AG10803 (cell line): ENCODE measurements at places on chromosomes 13 and 19.

GRCh38 chr13:46296115-46296822, 84.5 kb downstream of the LRRC63 start:
- peak; percentile 99 for DNase-seq

GRCh38 chr19:55959996-55960675, 12.5 kb downstream of the NLRP8 start:
- no peak for DNase-seq

DNA sequence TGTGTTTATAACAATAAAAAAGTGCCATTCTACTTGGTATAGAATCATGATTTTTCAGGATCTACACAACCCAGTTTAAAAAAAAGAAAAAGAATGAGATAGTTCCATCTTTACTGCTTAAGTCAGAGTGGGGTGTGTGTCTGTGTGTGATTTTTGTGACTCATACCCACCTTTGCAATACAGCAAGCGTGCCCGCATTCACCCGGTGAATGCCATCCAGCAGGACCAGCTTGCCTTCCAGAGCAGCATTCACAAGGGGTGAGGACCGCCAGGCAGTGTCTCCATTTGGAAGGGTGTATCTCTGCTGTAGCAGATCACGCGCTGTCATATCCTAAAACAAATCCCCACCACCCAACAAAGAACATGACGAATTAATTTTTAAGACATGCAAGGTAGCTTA, 127.7 kb downstream of the VWA8 start:
- DNase-seq, result no peak

- peak; percentile 30 for DNase-seq
These were observed 396.9 kb upstream of the SLITRK5 start for GRCh38 chr13:87274209-87274819.

DNA sequence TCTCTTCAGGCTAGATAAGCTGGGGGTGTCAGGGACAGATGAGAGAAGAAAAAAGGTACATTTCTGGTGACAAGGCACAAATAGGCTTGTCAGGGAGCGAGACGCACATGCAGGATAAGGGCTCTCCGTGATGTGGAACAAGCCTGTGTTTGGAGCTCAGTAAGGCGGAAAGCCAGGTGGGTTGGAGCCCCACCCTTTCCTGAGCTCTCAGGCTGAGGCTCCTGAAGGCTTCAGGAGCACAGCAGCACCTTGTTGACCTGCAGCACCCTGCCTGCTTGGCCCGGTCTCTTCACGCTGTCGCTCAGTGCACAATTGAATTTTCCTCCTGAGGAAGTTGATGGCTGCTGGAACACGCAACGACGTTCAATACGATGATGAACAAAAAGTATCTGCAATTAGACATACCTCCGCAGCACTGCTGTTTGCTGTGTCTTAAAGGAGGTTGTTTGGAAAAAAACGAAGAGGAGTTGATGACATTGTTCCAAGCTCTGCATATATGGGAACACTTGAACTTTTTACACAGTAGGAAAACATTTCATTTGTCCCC, 29.3 kb downstream of the SERP2 start:
- no peak for DNase-seq

DNA sequence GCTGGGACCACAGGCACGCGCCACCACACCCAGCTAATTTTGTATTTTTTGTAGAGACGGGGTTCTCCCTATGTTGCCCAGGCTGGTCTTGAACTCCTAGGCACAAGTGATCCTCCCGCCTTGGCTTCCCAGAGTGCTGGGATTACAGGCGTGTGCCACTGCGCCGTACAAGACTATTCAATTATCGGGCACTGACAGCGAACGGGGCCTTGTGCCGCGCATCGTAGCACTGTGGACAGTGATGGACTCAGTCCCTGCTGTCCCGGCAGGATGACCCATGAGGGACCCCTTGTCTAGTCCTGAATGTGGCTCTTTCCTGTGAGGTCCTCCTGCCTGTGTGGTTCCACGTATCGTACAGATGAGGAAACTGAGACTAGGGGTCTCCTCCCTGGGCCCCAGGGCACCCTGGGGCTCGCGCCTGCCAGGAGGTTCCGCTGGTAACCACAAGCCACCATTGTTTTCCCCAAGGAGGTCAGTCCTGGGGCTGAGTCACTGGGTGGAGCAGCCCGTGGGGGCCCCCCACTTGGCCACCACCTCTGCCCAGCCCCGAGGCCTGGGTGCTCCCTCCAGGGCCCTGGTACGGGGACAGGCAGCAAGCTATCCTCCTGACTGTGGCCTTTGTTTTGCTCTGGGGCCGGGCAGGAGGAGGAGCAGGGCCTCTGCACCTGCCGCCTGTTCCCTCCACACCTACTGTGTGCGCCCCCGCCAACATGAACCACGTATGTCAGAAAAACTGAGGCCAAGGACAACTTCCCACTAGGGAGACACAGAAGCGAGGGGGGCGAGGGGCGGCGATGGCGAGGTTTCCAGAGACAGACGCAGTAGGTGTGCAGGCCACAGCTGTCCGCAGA, 2.9 kb upstream of the TCF3 start:
- DNase-seq, result no peak
